ENCODE measurements at places on chromosomes 2 and 18.

DNA sequence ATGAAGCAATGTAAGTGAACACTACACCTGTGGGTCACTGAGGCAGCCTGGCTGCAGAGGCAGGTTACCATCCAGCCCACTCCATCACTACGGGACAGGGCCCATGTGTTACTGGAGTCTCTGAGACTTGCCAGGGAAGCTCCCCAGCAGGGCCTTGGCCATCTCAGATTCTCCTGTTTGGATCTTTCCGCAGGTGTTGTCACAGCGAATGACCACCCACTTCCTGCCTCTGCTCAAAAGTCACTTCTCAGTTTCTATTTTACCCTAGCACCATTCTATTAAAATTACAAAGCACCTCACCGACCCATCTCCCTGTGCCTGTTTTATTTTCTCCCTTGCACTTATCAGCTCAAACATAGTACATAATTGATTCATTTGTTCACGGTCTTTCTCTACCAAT, 34.5 kb upstream of the L3MBTL4 start:
- DNase-seq: no peak

- DNase-seq: no peak
These were observed 772.2 kb downstream of the SUCLG1 start for GRCh38 chr2:83686863-83687262.

GRCh38 chr2:146123714-146124113, 1603.8 kb upstream of the ZEB2 start:
- DNase-seq: no peak

GRCh38 chr18:6004119-6004518, 108.8 kb upstream of the TMEM200C start:
- DNase-seq: no peak

DNA sequence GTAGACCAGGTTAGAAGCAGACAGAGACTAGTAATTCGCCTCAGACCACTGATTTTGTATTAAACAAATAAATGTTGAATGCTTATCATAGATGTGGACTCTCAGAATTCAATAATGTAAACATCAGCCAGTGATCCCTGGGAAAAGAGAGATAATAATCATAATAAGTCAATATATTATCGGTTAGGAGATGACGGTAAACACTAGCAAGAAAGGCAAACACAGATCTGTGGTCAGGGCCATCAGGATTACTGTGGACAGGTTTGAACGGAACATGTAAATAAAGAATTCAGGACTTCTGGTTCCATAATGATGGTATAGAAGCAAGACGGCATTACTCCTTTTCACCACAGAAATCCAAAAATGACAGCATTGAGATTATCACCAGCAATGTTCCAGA, 861.6 kb downstream of the CBLN2 start:
- DNase-seq: no peak

All from stimulated activated CD4-positive, alpha-beta T cell treated with anti-CD3 and anti-CD28 coated beads, Interleukin-1b, Interleukin-23, amount 100 ng/mL, for 24 hours (primary cell).